ENCODE measurements at places on chromosomes 7 and 10.

DNA sequence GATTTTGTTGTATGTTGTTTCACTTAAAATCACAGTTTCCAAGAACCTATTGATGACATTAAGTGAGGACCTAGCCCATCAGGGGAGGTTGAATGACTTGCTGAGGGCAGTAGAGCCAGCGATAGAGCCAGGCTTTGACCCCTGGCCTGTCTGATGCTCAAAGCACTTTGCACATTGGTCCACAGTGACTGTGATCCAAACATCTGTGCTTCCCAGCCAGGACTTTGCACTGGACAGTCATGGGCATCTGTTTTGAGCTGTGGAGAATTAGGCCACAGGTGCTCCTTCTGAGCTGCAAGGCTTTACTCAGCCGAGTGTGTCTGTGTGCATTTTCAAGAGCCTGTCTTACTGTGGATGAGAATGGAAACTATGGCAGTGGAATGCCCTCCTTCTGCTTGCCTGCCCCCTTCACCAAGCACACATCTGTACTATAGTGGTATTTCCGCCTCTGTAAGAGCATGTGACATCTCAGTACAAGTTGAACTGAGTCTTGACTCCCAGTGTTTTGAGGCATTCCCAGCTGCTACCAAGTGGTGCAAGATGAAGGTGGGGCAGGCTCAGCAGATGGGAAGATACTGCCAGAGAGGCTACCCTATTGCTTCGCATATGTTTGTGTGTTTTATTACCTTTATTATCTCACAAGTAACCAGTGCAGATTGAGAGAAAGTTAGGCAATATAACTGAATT lies 72.7 kb upstream of the AOAH start:
- DNase-seq = no peak

- no peak for DNase-seq
Observed at GRCh38 chr10:124354411-124355382, 64.0 kb downstream of the OAT start.

- DNase-seq = no peak
Observed at GRCh38 chr7:51158211-51158610, 158.4 kb downstream of the COBL start.

DNA sequence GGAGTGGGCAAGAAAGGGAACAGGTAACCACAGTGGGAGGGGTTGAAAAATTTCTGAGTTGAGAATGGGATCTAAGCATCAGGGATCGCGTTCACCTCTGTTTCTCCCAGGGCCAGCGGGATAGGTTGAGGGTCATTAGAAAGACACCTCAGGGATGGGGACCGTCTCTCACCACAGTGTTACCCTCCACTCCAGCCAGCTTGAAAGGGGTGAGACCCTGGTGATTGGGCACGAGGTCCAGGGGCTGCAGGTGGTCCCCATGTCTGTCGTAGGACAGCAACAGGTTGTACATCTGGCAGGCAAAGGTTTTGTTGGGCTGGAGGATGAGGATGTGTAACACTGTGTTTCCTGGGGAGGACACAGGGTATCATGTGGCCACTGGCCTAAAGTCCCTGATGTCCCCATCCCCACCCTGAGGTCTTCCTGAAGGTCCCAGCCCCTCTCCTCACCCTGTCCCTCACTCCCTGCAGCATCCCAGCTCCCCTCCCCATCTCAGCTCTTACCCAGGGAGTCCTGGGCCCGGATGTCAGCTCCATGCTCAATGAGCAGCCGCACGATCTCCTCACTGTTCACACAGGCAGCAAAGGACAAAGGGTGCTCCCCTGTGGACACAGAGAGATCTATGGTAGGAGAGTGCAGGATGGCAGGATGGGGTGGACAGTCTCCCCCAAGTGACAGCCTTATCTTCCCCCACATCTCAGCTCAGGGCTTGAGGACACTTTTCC lies 9.1 kb downstream of the TRPV6 start:
- no peak for DNase-seq

DNA sequence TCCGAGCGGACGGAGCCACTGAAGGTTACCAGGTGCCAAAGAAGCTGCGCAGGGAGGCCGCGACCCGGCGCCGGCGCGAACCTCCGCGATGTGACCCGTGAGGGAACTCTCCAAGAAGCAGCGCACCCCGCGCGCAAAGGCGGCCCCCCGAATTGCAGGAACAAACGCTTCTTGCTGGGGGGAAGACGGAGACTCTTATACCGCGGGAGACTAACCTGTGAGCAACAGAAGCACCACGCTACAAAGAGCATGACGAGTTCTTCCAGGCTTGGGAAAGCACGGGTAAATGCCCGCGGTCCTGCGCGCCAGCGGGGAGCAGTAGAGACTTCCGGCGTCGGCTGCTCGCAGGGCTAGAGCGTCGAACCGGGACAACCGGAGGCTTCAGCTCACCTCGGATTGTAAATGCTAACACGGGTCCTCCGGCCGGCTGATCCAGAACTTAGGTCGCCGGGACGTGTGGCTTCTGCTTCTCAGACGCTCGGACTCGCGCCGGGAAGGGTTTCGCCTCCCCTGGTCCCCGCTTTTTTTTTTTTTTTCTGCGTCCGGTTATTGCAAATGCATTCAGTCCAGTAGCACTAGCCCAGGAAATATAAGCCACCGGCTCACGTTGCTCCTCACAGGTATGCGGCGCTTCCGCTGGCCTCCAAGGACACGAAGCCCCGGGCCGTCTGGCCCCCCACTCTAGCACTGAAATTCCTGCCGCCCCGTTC lies at the start of gene COA1:
TSS of gene COA1 (minus strand) at position 310 of the 710 bp plus-strand sequence. CDS start 80,909 bp downstream, outside the sequence.
- peak; percentile 73 for DNase-seq

- DNase-seq = no peak
Observed at GRCh38 chr7:34249192-34249591, 343.9 kb downstream of the BMPER start.

DNA sequence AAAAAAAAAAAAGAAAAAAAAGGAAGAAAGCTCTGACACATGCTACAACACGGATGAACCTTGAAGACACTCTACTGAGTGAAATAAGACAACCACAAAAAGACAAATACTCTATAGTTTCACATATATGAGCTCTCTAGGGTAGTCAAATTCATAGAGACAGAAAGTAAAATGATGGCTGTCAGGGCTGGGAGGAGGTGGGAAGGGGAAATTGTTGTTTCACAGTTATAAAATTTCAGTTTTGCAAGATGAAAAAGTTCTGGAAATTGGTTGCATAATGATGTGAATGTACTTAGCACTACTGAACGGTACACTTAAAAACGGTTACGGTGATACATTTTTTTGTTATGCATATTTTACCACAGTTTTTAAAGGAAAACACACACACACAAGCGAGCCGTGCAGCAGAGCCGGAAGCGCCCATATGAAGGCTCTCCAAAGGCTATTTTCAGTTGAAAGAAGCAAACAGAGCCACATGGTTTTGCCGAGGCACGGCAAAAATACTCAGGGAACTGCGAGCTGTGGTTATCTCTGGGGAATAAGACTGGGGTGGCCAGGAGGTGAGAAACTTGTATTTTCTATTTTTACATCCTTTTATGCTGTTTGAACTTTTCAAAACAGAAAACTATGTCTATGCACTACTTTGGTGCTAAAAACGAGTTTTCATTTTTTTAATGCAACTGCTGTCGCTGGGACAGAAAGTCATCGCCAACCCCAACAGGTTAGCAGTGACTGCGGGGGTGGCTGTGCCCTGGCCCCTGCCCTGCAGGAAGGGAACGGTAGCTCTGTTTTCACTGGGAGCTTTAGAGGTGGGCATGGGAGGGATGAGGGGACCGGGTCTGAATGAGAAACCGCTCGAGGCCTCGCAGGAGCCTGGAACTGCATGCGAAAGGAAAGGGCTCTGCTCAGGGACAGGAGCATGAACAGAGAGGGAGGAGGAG lies 132.9 kb downstream of the OAT start:
- no peak for DNase-seq

GRCh38 chr10:49299816-49300139 lies 808 bp downstream of the C10orf71 start:
- no peak for DNase-seq

DNA sequence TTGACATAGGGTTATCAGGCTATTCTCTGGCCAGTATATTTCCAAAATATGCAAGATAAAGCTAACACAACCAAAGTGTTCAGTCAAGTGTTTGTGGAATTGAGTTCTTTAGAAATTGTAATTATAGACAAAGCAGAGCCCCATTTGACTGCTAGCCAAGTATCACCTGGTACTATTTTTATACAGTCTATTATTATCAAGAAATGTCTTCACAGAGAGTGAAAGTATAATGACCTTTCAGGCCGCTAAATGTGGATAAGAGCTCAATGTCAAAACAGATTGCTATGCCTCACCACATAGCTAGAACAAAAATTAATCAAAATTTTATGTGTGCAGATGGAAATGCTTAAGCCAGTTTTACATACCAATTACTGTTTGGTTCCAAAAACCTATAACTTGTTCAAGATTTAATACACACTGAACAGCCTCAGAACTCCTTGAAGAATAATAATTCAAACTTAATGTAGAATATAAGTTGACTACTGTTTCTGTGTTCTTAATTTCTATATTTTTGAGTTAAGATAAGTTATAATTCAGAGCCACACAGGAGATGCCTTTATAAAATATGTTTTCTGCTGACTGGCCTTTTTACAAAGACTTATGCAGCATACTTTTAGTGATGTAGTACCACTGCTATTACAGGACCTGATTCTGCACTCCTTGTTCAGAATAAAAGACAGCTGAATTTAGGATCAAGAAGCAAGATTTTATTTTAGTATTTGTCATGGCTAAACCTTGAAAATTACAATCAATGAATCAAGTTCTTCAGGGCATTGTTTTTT lies 31.0 kb downstream of the PRPS1L1 start:
- DNase-seq = no peak

DNA sequence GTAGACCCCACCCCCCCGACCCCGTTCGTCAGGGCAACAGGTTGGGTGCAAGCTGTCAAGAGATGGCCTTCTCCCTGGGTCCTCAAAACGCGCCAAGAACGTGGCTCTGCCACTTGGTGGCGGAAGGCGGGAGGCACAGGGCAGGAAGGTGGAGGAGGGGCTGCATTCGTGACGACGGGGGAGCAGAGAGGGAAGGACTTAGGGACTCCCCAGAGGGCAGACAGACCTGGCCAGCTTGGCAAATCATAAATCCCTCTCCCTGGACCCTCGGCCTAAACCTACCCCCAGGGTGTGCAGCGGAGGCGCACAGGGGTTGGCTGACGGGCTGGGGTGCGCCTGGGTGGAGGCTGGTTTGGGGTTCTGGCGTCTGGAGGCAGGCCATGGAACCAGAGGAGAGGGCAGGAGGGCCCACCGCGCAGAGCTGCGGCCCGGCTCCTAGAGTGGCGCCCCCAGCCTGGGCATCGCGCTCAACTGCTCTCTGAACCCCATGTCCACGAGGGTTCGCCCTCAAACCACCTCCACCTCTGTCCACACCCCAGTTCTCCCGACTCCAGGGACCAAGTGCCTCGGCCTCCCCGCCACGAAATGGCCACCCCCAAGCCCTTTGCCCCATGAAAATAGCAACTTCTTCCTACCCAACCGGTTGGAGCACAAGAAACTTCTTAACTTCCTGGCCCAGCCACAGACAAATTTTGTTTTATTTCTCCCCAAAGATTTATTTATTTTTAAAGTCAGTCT lies 10.8 kb upstream of the GATA3 start:
- DNase-seq = no peak

GRCh38 chr7:92569137-92569536 lies 21.1 kb downstream of the FAM133B start:
- no peak for DNase-seq

- DNase-seq = no peak
Observed at GRCh38 chr10:79108728-79109127, 40.0 kb downstream of the ZMIZ1 start.

GRCh38 chr10:127182161-127182560 lies 14.2 kb downstream of the INSYN2A start:
- no peak for DNase-seq

DNA sequence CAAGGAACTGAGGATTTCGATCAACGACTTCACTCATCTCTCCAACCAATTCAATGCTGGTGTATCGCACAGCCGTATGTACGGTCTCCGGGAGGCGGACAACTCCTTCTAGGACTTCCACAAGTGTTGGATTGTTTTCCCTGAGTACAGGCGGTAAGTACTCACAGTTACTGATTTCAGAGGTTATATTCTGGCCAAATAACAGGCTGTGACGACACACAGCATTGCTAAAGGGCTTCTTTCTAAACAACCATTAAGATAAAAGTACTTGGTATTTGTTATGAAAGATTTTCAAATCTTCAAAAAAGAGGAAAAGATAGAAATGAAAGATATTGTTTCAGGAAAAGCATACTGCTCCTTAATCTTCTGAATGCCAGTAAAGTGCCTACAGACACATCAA lies 52.2 kb downstream of the IRF5 start:
- no peak for DNase-seq

DNA sequence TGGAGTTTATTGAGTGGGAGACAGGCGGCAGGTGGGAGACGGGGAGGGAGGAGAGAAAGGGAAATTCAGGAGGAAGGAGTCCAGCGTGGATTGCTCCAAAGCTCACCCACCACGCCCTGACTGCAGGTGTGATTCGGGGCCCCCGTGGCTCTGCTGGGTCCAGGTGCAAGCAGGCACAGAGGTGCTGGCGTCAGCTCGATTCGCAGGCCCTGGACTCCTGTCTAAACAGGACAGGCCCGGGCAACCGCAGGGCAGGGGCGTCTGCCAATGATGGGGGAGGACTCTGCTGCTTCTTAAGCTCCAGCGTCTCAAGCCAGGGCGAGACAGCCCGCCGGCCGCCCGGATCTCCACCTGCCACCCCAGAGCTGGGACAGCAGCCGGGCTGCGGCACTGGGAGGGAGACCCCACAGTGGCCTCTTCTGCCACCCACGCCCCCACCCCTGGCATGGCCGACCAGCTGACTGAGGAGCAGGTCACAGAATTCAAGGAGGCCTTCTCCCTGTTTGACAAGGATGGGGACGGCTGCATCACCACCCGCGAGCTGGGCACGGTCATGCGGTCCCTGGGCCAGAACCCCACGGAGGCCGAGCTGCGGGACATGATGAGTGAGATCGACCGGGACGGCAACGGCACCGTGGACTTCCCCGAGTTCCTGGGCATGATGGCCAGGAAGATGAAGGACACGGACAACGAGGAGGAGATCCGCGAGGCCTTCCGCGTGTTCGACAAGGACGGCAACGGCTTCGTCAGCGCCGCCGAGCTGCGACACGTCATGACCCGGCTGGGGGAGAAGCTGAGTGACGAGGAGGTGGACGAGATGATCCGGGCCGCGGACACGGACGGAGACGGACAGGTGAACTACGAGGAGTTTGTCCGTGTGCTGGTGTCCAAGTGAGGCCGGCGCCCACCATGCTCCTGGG lies at the start of gene CALML3:
TSS of gene CALML3 (plus strand) at position 321 of the 920 bp plus-strand sequence. CDS start at position 446, 125 bp downstream.
- no peak for DNase-seq
